ENCODE measurements at places on chromosomes 5 and 9.

GRCh38 chr5:78008356-78008967 is 232.3 kb upstream of the TBCA start:
- DNase-seq: no peak

- DNase-seq: no peak
Measured at GRCh38 chr5:58077966-58078365, 381.9 kb downstream of the PLK2 start.

- DNase-seq: peak; percentile 79
Measured at GRCh38 chr9:36151316-36152210, 15.0 kb downstream of the GLIPR2 start.

DNA sequence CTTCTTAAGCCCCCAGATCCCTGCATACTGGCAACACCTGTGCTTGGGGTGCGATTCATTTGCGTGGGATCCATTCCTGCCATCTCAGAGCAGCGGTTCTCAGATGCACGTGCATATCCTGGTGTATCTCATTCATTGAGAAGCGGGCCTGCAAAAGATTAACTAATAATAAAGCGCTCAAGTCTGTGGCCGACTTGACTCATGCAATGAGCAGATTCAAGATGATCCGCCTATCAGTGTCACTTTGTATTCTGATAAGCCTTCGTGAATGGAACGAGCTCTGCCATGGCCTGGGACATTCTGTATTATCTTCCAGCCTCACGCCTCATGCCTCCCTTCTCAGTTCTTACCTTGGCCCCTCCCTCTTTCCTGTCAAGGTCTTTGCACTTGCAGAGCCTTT is 22.3 kb downstream of the C1QTNF2 start:
- no peak for DNase-seq

DNA sequence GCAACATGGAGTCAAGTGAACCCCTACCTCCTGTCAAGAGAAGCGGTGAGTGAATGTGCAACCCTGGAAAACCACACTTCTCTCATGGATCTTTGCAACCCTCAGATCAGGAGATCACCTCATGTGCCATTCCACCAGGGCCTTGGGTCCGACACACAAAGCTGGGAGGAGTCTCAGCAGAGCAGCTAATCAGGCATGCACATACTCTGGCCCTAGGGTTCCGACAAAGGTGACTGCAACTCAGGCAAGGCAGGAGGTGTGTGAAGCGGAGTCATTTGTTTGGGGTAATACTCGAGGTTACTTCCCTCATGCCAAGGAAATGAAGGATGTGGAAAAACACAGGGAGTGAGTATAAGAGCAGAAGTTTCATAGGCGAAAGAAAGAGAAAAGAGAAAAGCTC is 96.1 kb downstream of the GABRG2 start:
- no peak for DNase-seq

DNA sequence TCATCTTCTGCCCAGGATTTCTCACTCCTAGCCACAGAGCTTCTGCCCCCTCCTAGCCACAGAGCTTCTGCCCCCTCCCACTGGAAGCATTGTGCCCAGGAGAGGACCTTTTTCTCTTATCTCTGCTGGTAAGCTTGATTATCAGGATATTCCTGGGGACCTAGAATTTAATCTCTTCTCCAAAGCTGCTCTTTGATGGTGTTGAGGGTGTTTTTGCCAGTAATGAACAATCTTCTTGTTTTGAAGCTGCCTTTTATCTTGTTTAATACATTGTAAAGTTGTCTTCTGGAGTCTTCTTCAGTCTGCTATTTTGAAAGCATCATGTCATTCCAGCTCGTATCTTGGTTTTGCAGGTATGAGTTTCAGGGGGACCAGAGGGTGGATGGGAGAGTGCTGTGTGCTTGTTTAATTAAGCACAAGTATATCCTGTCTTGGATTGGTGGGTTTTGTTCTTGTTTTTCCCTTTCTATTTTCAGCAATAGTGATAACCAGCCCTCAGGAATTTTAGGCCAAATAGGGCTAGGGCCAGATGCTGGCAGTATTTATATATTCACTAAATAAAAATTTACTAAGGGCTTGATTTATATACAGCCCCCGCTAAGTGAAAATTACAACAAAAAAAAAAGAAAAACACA is 214.0 kb upstream of the DMRT1 start:
- no peak for DNase-seq

- DNase-seq: no peak
Measured at GRCh38 chr9:89617978-89618377, 13.2 kb downstream of the GADD45G start.
